ENCODE measurements at places on chromosomes 3 and 15. TPM values are rescaled to one million over a fixed set of nuclear protein-coding genes. Genes with fewer than 3 reads are reported as not detected.

Gene CD86
- total RNA-seq = not detected

Gene GOLGA6D
- not detected for total RNA-seq

Gene CPOX
- total RNA-seq = 46.6 TPM

Gene SI
- not detected for total RNA-seq

Gene ACKR2
- not detected for total RNA-seq

Gene CNTN4
- total RNA-seq = not detected

Gene NR2E3
- not detected for total RNA-seq

Gene ETV5
- total RNA-seq = 26.5 TPM

Gene CCR3
- 0.66 TPM for total RNA-seq

Gene MEX3B
- total RNA-seq = 20.4 TPM

Gene DNAJC13
- total RNA-seq = 28.2 TPM
